ENCODE measurements at places on chromosomes 7 and 10.
A peak's percentile ranks its signal among the peaks of the same experiment; 100 is the strongest.

GRCh38 chr10:2891073-2891769, 176.1 kb upstream of the PFKP start:
- no peak for DNase-seq

- no peak for DNase-seq
Measured at GRCh38 chr10:12512332-12513002, 163.1 kb downstream of the CAMK1D start.

DNA sequence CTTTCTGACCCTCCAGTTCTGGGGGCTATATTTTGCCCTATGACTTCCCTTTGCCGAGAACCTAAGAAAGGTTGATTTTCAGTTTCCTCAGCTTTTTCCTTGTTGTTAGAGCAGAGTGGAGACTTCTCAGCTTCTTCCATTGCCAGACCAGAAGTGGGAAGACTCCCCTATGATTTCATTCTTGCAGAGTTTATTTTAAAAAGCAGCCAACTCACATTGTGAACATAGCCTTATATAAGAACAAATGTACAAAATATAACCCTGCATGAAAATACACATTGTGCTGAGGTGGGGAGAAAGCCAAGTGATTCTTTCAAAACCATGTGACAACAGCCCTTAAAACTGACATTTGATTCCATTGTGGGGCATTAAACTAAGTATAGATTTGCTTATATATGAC, 33.8 kb upstream of the FZD8 start:
- no peak for DNase-seq

- no peak for DNase-seq
Measured at GRCh38 chr10:19730907-19731217, 85.4 kb upstream of the PLXDC2 start.

DNA sequence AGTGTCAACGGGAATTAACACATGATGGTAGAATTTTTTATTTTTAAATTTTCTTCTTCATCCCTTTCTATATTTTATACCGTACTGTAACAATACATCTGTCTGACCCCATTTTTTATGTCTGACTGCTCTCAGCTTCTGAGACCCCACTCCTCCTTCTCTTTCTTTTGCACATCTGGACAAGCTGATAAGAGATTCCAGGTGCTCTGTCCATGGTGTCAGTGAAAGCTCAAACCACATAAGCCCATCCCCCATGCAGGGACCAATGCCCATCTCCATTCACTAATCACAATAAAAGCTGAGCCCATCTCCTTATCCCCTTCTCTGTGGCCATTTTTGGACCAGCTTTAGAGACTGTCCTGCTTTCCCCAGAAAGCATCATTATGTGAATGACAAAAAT, 8.7 kb downstream of the GSDME start:
- no peak for DNase-seq

DNA sequence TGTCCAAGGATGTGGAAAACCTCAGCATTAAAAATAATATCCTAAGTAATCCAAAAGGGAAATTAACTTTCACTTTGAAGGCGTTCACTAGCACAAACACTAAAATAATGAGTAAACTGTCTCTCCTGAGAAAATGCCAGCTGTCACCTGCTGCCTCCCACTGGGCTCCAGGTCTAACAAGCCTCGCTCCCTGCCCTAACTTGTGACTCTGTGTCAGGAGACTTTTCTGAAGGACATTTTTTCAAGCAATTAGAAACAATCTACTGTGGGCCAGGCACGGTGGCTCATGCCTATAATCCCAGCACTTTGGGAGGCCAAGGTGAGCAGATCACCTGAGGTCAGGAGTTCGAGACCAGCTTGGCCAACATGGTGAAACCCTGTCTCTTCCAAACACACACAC, 72.8 kb upstream of the GLCCI1 start:
- no peak for DNase-seq

GRCh38 chr10:131742500-131742951, 158.3 kb upstream of the PPP2R2D start:
- DNase-seq = no peak

GRCh38 chr7:22944022-22944421, 69.9 kb downstream of the HYCC1 start:
- no peak for DNase-seq

DNA sequence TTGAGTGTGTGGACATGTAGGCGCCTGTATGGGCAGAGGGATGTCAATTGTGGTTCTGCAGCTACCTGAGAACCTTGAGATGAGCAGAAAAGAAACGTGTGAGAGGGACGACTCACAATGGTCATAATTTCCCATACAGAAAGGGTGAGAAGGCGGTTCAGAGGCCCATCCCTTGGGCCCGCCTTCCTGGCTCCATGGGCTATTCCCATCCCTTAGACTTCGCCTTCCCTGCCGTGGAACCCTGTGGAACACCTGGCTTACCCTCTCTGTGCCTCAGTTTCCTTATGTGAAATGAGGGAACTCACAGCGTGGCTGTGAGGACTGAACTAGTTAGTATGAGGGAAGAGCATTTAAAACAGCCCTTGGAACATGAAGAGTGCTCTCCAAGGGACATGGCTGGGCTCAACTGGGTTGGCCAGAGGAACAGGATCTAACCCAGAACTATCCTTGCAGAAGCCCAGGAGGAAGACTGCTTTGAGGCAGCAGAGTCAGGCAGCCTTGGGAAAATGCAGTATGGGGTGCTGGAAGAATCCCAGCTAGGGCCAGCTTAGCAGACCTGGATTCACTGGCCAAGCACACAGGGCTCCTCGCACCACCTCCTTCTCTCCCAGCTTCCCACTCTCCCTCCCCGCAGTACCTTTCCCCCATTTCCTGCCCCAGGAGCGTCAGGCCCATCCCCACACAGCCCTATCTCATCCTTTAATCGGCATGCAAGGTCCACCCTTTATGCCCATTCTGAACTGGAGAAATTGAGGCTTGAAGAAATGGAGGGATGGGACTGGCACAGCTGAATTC, 11.1 kb upstream of the ZMIZ1 start:
- peak; percentile 26 for DNase-seq

- DNase-seq = no peak
Measured at GRCh38 chr7:91181949-91182348, 82.3 kb upstream of the FZD1 start.

Data from RWPE2 (cell line).